ENCODE measurements at places on chromosomes 6 and 20.

- DNase-seq, result no peak
These were observed 714.0 kb downstream of the UTRN start for GRCh38 chr6:144999127-144999526.

DNA sequence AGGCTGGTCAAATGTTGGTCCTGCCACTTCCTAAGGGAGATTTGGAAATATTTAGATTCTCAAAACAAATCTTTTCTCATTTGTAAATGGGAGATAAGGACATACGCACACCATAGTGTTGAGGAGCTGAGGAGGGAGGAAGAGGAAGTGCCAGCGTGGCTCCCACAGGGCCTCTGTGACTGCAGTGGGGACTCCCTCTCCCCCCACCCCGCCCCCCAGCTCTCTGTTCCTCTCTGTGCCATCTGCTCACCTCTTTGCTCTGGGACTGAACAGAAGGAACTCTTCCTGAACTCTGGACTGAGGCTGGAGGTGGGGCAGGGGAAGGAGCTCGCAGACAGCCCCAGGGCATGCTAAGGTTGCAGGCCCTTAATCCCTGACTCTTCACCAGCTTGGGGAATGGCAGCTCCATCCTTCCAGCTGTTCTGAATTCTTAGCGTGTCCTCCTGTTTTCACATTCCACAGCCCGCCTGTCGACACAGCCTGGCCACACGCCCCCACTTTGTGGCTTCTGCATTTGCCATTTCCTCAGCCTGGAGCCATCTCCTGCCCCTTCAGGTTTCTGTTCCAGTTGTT is 11.4 kb downstream of the DDX27 start:
- no peak for DNase-seq

DNA sequence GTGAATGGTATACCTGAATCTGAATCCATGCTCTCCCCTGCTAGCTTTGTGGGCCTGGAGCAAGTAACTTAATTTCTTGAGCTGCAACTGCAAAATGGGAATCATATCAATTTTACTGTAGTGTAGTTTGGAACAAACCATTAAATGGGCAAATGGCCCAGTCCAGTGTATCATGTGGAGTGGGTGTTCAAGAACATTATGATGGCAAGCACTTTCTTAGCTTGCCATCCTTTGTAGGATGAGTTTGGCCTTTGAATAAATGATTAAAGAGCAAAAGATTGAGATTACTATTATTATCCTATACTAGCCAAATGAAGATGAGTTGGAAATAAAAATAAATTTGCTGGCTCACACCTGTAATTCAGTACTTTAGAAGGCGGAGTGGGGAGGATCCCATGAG is 120.4 kb downstream of the SESN1 start:
- DNase-seq, result no peak

DNA sequence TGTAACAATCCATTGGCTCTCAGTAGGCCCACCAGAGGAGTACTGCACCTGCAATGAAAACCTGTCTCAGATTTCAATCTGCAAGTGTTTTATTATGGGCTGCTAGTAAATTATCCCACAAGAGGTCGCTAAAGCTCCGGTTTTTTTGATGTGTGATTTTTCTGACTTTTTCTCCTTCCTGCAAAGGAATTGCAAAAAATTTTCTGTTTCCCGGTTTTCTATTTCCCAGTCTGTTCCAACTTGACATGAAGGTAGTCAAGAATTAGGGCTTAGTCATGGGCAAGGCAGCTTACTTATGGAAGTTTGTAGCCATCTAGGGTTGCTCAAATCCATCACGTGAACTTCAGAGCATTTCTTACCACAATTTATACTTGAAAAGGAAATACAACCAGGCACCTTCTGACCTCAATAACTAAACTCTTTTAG is 38.5 kb upstream of the AHI1 start:
- peak; percentile 4 for DNase-seq

DNA sequence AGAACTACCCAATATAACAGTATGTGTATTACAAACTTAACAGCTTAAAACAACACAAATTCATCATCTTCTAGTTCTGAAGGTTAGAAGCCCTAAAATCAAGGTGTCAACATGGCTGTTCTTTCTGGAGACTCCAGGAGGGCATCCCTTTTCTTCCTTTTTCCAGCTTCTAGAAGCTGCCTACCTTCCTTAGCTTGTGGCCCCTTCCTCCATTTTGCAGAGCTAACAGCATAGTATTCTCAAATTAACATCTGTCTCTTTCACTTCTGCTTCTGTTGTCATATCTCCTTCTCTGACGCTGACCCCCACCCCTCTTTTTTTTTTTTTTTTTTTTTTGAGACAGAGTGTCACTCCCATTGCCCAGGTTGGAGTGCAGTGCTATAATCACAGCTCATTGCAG is 52.8 kb upstream of the AKIRIN2 start:
- DNase-seq, result no peak

- DNase-seq, result no peak
These were observed 21.7 kb downstream of the PXDC1 start for GRCh38 chr6:3729603-3730344.

DNA sequence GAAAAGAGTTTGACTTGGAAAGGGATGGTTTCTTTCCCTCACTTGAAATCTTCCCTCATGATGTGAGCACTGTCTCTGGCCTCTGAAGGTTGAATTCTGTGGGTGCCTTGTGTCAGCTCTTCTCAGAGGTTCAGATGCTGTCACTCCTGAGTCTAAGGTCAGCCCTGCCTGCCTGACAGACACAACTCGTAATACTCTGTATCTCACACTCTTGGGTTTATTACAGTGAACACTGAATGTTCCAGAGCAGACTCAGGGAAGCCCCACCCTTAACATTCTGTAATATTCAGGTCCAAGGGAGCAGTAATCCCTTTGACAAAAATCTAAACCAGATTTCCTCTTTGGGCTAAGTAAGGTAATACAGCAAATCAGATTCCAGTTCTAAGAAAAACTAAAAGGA is 837.8 kb downstream of the QKI start:
- DNase-seq, result no peak

GRCh38 chr20:39338469-39339376 is 376.6 kb downstream of the DHX35 start:
- DNase-seq, result no peak

GRCh38 chr20:18802012-18802634 is 11.5 kb upstream of the SCP2D1 start:
- DNase-seq, result no peak

- DNase-seq, result no peak
These were observed 104.8 kb upstream of the SIRPA start for GRCh38 chr20:1790386-1790785.

DNA sequence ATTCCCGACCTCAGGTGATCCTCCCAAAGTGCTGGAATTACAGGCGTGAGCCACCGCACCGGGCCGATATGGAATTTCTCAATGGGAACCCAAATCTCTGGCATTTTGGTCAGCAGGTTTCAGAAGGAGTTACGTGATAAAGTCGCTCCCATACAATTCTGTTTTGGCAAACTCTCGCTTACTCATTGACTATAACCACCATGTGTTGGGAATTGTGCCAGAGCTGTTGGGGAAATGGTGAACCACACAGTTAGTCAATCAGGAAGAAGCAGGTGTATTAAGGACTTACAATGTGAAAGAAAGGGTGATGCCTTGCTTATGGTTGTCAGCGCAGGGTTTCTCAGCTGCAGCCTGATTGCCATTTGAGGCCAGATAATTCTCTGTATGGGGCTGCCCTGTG is 410.5 kb downstream of the QKI start:
- DNase-seq, result no peak

DNA sequence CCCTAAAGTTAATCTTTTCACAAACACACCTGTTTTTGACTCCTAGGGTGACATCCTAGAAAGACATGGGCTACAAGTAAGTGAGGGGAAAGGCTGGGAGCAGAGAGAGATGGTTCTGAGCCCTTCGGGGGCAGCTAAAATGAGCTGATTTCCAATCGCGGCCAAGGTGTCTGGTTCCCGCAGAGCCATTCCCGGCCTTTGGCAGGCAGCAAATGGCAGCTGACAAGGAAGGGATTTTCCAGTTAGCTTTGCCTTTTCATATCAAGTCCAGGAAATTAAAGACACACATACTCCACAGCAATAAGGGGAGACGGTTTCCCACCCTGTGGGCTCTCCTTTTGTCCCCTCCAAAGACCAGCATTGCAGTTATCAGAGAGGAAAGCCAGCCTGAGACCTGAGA is 228.5 kb downstream of the ZMYND8 start:
- no peak for DNase-seq

GRCh38 chr20:17850684-17851026 is 117.9 kb downstream of the SNX5 start:
- no peak for DNase-seq

DNA sequence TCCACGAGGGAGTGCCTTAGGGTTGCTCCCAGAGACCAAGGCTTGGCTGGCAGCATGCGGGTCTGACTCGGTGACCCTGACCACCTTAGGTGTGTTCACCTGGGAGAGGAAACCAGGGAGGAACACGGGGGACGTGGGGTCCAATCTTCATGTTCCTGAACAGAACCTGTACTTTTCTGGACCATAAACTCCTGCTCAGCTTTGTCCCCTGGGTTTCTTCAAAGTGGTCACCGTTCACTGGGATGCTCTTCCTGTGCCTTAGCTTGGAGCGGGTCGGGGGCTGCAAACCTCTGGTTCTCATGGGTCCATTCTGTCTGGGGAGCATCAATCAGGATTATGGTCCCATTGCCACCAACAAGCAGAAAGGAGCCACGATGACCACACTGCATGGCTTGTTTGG is 333.5 kb downstream of the QKI start:
- DNase-seq, result no peak

- no peak for DNase-seq
These were observed 236.5 kb downstream of the CDKAL1 start for GRCh38 chr6:20770773-20771172.

- no peak for DNase-seq
These were observed 152.4 kb downstream of the KIF6 start for GRCh38 chr6:39572661-39573340.

- DNase-seq, result peak; percentile 84
These were observed 70.9 kb downstream of the HFE start for GRCh38 chr6:26158076-26158580.

GRCh38 chr20:13158369-13158768 is 62.7 kb upstream of the ISM1 start:
- DNase-seq, result no peak

DNA sequence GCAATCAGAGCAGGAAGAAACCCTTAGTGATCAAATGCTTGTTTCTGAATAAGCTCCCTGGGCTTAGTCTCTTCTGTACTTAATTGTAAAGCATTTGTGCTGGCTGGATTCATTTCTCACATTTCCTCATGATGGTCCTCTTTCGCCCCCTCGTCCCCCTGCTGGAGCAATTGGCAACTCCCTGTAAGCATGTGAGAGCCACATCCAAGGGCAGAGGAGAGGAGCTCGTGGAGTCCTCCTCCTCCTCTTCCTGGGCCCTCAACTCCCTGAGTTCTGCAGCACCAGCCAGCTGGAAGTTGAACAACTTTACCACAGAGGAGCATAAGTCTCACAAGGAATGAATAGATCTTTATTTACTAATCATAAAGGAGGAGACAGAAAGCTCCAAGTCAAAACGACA is 12.6 kb downstream of the ANKEF1 start:
- DNase-seq, result no peak

GRCh38 chr20:14906908-14907434 is 569.6 kb upstream of the FLRT3 start:
- no peak for DNase-seq

GRCh38 chr20:22808628-22809027 is 224.3 kb upstream of the FOXA2 start:
- DNase-seq, result no peak

GRCh38 chr6:122887941-122888340 is 98.9 kb downstream of the SMPDL3A start:
- DNase-seq, result no peak

DNA sequence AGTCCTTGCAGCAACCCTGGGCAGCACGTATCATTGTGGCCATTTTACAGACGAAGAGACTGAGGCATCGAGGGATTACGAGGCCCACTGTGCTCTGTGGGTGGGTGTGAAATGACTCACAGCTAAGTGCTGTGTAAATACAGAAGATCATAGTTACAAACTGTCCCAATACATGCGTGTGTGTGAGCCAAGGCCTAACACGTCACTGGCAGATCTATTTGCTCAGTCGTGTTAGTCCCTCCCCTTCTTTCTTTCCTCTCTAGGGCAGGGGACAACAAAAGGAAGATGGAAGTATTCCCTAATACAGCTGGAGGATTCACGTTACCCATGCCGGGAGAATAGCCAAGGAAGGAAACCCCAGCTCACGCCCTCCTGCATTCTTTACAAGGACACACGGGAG is 175.9 kb downstream of the CDC5L start:
- no peak for DNase-seq

- DNase-seq, result no peak
These were observed 98.6 kb downstream of the NDUFAF5 start for GRCh38 chr20:13883425-13883824.

DNA sequence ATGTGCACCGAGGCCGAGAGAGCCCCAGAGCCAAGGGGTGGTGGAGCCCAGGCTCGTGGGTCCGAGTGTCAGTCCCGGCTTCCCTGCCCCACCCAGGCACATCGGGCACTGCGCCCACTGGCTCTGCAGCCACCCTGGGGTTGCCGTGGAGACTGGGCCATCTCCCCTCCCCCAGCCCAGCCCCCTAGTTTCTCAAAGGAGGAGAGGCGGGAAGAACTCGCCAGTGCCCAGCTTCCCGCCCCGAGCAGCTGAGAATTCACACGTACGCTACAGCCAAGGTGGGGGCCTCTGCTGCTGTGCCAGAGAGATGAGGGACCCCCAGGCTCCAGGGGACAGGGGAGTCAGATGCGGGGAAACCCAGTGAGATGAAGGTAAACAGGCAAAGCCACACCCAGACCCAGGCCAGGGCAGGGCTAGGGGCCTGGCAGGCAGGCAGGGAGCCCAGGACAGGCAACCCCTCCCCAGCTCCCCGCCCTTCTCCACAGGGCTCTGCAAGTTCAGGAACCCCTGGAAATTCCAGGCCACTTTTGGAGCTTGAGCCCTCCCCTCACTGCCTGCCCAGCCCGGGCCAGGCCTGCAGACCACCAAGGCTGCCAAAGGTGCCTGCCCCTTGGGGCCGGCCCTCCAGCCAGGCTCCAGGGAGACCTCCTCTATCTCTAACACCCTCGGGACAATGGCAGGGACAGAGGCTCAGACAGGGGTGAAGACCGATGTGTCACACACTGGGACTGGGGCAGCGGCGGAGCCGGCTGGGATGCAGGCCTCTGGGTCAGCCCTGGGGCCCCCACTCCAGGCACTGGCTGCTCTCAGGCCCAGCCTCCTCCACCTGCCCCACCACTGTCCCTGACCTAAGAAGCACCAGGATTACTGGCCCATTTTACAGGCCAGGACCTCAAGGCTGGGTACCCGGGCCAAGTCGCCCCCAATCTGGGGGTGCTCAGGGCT is 6.0 kb downstream of the LAMA5 start:
- DNase-seq, result no peak

- no peak for DNase-seq
These were observed 43.5 kb upstream of the PCMTD2 start for GRCh38 chr20:64211874-64212658.

All from T-cell (primary cell).